ENCODE measurements at places on chromosomes 4 and X.

- no peak for DNase-seq
These were observed 207.7 kb downstream of the RCHY1 start for GRCh38 chr4:75306506-75306905.

- no peak for DNase-seq
These were observed 18.9 kb downstream of the DNAJB14 start for GRCh38 chr4:99927566-99927965.

DNA sequence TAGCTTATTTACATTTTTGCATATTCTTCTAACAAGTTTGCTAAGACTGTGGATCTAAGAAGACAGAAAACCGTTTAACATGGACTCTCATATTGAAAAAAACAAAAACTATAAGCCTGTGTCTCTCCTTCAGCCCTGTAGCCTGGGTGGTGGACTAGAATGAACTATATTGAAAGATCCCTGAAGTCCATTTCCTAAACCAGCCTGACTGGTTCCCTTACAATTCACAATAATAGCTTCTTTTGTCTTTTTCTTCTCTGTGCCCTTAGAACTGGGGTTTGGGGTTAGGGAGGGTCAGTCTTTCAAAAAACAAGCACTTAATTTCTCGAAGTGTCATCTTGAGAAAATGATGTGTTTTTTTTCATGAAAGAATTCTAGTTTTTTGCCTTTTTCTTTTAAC lies 59.0 kb downstream of the GSTCD start:
- DNase-seq, result no peak

DNA sequence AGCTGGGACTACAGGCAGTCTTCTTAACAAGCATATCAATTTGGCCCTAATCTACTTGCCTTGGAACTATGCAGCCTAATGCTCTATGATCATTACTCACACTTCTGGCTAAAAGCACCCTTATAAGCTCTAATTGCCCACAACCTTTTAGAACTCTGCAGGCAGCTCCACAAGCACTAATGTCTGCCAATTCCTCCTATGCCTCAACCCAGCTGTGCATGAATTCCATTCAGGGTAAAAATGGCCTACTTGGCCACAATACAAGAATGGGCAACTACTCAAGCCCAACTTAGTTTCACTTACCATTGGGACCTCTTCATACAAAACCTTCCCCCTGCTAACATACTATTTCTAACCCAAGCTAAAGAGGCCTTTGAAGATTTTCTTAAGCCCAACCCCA lies 51.7 kb downstream of the ZNF718 start:
- DNase-seq, result no peak

- DNase-seq, result no peak
These were observed 57.4 kb downstream of the SPOCK3 start for GRCh38 chr4:167176723-167177367.

DNA sequence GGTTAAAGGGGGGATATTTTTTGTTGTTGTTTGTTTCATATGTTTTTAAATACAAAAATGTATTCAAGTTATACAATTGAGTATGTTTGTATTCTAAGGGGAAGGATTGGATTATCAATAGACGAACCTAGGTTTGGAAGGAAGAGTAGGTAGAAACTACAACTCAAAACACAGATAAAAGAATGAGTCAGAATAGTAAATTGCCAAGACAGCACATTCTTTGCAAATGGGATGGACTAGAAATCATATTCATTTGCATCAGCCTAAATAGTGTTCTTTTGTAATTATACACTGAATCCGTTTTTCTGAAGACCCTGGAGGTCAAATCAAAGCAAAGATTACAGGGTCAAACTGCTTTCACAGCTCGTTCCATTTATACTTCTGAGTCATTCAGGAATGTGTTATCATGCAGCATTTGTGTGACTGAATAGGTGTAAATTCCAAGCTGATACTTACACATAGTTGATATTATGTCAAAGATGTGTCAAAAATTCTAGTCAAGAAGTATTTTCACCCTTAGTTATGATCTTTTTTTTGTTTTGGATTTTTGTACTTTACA lies 273.3 kb upstream of the FAT4 start:
- no peak for DNase-seq

- DNase-seq, result no peak
These were observed 35.7 kb downstream of the ZNF518B start for GRCh38 chr4:10421344-10422055.

- DNase-seq, result no peak
These were observed 55.9 kb upstream of the ABCB7 start for GRCh38 chrX:75211976-75212375.
